H4 (cell line): ENCODE measurements at places on chromosomes 4 and X. TPM values are rescaled to one million over a fixed set of nuclear protein-coding genes. Genes with fewer than 3 reads are reported as not detected.

The DGKK gene
- total RNA-seq = not detected in 2 replicates

The GPC4 gene
- total RNA-seq = 2.4 and 2.7 TPM in 2 replicates

- no peak for DNase-seq
These were observed 473.3 kb upstream of the FAM47C start for GRCh38 chrX:36534900-36535299.

- no peak for DNase-seq
These were observed 85.9 kb downstream of the MAOA start for GRCh38 chrX:43741843-43742573.

- no peak for DNase-seq
These were observed 20.6 kb upstream of the TEX13A start for GRCh38 chrX:105241056-105241455.
